Femur (tissue), 1 donor: ENCODE measurements at places on chromosomes 6 and 20.

DNA sequence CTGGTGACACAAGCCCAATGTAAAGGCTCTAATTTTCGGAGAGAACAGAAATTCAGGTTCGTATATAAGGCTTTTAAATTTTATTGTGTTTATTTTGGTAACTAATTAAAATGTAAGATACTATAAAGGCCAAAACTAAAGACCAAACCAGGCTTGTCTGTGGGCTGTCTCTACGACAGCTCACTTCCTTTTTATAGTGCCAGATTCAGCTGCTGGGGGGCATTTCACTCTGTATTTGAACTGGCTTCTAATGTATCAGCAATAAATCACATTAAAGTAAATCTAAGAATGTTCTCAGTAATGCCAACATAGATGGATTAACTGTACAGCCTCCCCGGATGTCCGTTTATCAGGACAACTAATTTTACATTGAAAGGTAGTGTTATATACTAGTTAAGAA lies 31.1 kb upstream of the STXBP5 start:
- no peak for DNase-seq

DNA sequence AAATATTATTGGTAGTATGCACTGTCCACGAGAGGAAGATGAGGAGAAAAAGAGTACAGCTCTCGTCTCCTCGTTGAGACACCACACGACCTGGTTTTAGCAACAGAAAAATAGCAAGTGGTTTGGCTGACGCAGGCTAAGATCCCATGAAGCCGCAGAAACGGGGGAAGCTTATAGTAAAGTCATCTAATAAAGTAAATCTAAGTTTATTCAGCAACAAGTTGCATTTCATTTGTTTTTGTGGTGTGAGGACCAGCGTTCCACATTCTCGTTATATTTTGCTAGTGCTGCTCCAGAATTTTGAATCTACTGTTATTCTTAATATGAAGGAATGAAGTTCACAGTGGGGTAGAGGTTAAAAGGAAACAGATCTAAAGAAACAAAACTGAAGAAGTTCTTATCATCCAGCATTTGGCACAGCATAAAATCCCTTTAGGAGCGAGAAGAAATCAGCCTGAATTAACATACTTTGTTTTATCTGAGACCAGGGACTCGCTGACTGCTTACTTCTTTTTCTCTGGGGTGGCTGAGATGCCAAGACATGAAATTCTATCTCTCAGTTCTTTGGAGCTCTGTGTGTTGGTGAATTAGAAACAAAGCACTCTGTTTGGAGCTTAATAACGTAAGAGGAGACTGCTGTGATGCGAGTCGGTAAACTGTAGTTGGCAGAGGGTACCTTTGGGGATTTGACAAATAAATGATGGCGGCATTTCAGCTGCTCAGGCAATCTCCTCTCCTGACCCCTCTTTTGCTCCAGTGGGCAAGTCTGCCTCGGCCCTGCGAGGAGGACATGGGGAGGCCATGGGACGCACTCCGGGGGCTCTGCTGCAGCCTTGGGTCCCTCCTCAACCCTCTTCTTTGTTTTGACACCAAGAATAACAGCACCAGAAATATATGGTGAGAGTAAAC lies 24.9 kb upstream of the IRF4 start:
- DNase-seq, result no peak

GRCh38 chr6:110039981-110040383 lies 61.9 kb downstream of the GPR6 start:
- peak; percentile 32 for DNase-seq

GRCh38 chr6:121187200-121187832 lies 147.0 kb downstream of the TBC1D32 start:
- no peak for DNase-seq

GRCh38 chr6:129280749-129281148 lies 397.8 kb downstream of the LAMA2 start:
- DNase-seq, result no peak
